Activated naive CD4-positive, alpha-beta T cell treated with Interleukin-2 at 50 U/mL for 16 hours (primary cell): ENCODE measurements at places on chromosomes 2 and 18.

DNA sequence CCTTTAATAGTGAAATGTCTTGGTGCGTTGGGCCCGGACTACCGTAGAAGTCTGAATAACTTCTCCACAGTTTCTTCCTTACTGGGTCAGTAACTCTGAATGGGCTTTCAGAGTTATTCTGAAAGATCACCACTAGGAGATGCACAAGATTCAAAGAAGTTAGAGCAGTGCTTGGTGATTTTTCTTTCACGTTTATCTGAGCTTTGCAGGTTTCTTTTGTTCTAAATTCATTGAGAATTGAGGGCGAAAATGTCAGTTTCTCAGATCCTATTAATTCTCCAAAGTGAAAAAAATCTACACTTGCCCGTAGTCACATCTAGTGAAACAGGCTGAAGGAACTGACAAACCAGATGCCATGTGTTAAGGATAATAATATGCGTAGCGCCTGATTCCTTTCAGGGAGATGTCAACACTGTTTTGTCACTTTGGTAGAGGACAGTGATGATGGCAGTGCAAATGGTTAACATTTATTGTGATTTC is 70.1 kb downstream of the QPCT start:
- no peak for DNase-seq

GRCh38 chr2:219254590-219255201 is 978 bp upstream of the TUBA4A start:
- peak; percentile 45 for DNase-seq

DNA sequence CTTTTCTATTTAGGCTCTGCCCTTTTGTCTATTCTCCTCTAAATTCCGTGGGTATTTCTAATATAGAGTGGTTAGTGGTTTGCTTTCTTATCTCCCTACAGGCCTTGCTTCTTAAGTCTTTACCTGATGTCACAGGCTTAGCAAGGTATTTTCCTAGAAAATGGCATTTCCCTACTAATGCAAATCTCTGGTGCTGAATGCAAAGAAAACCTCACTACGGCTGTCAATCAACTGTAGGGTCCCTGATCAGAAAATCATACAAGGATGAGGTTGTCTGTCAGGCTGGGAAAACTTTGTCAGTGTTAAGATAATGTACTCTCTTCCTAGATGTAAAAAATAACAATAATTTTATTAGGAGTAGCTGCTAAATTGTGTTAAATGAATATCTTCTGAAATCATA is 27.1 kb upstream of the DSC1 start:
- no peak for DNase-seq

DNA sequence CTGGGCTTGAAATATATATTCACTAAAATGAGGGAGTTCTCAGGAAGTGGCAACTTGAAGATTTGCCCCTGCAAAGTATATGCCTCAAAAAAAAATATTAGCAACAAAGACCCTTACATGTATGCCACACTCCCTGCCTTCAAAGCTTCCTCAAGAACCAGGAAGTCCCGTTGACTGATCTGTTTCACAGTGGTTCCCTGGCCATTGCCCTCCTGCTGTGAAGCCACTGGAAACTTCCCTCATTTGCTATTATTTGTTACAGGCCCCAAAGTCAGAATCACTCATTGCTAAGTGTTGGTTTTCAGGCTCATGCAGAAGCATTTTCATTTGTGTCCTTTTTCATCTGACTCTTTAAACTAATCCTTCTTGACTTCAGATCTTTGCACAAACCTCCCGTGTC is 421.5 kb downstream of the ZNF521 start:
- DNase-seq = no peak

GRCh38 chr2:112001136-112001715 is 53.8 kb upstream of the TMEM87B start:
- DNase-seq = no peak

DNA sequence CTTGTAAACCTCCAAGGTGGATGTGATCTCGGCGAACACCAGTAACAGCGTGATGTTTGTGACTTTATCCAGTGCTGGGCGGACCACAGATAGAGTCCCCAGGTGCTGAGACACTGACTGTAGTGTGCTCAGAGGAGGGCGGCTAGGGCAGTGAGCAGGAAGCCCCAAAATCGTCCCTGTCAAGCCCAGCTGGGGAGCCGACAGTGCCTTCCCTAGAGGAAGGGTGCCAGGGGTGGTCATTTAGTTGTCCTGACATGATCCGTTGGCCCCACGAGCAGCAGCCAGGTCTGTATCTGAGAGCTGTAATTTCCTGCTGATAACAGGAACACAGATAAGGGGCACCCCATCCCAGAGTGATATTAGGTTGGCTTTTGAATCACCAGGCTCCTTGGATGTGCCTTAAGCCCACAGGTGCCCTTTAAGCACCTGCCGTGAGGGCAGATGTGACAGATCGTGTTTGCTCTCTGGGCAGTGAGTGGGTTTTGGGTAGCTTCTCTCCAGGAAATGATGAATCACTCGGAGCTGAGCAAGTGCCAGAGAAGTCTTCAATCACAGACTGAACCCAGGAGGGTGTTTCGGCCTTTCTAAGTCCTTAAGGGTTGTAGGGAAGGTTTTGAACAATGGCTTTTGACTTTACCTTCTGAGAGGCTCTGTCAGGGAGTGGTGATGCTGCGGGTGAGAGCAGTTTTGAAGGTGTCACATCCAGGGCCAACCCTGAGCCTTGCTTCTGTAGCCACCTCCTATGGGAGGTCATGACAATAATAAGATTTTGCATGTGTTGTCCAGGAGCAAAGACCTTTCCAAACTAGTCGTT is 7.7 kb downstream of the LPIN1 start:
- DNase-seq = peak; percentile 78

- DNase-seq = no peak
Measured at GRCh38 chr2:95372216-95372829, 30.2 kb upstream of the FAHD2A start.

- DNase-seq = no peak
Measured at GRCh38 chr18:28854964-28855363, 678.0 kb upstream of the CDH2 start.
